ENCODE measurements at places on chromosomes 3 and 15.

- no peak for DNase-seq
These were observed 278.3 kb downstream of the RAP2B start for GRCh38 chr3:153440311-153440710.

GRCh38 chr3:194450341-194450740 is 36.5 kb downstream of the ATP13A3 start:
- DNase-seq: no peak

GRCh38 chr3:159813822-159814531 is 174.7 kb upstream of the IL12A start:
- DNase-seq: no peak

- DNase-seq: no peak
These were observed 95.4 kb upstream of the KLHL25 start for GRCh38 chr15:85889956-85890619.

Data from BE2C (cell line).